CD4-positive, alpha-beta T cell treated with Interleukin-15 for 4 hours (primary cell): ENCODE measurements at places on chromosomes 4 and X.

DNA sequence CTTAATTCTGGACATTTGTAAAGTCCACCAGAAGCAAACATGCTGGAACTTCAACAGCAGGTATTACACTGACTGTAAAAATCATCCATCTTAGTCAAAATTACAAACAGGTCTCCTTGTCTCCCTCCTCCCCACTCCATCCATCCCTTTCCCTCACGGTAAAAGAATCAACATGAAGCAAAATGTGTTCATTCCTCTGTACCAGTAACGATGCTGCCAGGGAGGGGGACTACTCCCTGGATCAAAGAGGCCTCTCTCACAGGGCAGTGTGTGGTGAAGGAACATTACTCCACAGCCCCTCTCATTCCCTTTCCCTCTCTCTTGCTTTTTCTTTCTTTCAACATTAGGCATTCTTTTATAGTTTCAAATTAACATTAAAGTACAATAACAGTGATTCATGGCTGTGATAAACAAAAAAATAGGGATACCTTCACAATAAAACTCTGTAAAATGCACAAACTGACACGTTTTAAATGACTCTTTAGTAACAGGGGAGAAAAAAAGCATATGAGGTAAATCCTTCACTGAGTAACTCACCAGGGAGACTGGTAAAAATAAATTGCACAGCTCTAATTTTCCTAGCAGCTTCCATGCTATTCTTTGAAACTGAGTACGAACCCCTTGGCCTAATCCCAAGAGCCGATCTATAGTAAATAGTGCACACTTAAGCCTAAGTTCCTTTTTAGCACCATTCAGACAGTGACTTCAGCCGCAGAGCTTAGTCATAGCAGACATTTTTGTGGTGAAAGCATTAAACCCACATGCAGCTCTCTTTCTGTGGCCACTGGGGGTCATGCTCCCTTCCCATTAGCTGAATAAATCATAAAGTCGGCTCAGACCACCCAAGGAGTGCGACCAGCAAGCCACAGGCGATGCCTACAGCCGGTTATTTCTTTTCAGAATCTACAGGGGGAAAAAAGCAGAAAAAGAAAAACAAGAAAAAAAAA, 215.6 kb upstream of the GYPA start:
- no peak for DNase-seq

- no peak for DNase-seq
These were observed 28.8 kb upstream of the RHOH start for GRCh38 chr4:40168070-40168469.

GRCh38 chr4:163493643-163494359, 689 bp upstream of the TMA16 start:
- no peak for DNase-seq

GRCh38 chr4:7280926-7281690, 88.8 kb downstream of the SORCS2 start:
- DNase-seq, result no peak

- no peak for DNase-seq
These were observed 84.7 kb downstream of the DCTD start for GRCh38 chr4:182832352-182833120.

DNA sequence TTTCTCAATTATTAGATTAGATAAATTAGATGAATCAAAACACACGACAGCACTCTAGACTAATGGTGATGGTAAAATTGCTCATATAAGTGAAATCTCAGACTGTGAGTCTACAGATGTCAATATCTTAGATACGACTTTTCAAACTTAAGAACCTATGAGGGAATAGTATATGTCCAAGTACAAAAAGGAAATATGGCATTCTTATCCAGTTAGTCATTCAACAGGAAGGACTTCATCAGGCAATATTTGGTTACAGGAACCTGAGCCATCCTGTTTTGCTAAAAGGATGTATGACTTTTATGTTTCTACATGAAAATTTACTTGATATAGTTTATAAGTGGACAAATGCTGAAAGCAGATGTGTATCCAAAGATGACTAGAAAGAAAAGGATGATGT, 107.0 kb downstream of the CT47B1 start:
- no peak for DNase-seq

- no peak for DNase-seq
These were observed 994.9 kb upstream of the SLIT2 start for GRCh38 chr4:19256823-19257222.

DNA sequence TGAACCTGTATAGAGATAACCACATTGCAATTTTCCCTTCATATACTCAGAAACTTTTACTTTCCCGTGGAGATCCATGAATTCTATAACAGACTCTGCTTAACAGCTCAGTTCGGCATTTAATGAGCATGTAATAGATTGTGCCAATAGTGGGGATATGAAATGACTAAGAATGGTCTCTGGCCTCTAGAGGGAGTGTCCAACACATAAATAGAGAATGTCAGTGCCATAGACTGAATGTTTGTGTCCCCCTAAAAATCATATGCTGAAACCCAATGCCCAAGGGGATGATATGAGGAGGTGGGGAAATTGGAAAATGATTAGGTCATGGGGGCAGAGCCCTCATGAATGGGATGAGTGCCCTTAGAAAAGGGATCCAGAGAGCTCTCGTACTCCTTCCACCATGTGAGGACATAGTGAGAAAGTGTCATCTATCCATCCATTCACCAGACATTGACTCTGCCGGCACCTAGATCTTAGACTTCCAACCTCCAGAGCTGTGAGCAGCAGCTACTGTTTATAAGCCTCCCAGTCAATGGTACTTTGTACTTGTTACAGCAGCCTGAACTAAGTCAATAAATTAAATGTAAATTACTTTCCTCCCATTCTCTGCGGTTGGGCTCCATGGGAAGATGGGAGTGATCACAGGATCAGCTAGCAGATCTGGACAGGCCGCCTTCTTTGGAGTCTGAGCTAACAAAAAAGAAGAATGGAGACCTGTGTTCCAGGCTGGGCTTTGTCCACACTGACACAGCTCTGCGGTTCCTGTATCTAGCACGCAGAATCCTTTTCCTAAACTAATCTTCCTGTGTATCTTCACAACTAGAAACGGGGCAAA, 28.1 kb upstream of the HPSE start:
- no peak for DNase-seq

GRCh38 chr4:76199664-76200211, 13.9 kb downstream of the SCARB2 start:
- DNase-seq, result no peak

DNA sequence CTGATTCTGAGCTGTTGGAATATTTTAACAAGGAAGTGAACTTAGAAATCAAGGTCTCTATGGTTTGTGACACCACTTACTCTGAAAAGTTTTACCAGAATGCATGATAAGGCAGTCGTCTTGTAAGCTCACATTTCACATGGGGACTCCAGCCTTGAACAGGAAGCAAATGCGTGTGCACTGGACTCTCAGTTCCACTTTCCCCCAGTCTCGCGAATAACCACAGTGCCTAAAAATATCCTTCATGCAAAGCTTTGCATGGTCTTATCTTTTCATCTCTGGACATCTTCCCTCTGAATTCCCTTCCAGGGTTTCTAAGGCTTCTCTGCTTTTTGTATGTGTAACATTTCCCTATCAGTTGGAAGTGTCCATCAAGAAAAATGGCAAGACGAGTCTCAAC, 581.8 kb downstream of the NLGN4X start:
- DNase-seq, result no peak

GRCh38 chr4:76951672-76952010, 2.1 kb downstream of the SEPTIN11 start:
- no peak for DNase-seq

- DNase-seq, result no peak
These were observed 236.2 kb downstream of the FRAS1 start for GRCh38 chr4:78293348-78293747.

DNA sequence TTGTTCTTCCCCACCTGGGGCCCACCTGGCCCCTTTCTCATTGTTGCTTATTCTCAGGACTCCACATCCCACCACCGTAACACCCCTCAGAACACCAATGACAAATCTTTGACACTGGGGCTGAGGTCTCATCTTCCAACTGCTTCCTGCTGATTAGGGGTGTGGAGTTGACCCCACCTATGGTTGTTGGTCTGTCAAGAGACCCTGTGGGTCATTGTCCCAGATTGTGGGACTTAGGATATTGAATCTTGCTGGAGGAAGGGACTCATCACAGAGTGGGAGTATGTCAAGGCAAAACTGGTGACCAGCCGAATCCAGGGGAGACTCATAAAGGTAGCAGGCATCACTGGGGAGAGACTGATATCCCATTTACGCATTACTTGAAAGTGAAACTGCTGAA, 140.2 kb upstream of the PLAC1 start:
- DNase-seq, result no peak

- no peak for DNase-seq
These were observed 147.6 kb upstream of the EOLA2 start for GRCh38 chrX:150085881-150086280.

DNA sequence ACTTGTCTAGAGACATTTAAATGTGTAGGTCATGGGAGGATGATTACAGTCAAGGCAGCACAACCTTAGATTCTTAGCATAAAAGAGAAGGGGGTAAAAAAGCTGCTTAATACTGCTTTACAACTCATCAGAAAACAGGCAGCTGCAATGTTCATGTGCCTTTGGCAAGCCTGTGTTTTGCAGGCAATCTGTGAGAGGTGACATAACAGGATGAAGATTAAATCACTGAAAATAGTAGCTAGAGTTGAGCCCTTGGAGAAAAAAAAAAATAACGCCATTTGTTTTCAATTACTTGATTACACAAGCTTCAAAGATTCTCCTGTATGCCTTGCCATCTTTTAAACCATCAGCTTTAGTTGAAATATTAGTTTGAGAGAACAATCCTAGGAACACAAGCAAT, 847.6 kb upstream of the LCORL start:
- no peak for DNase-seq

GRCh38 chr4:108036213-108036612, 46.5 kb downstream of the HADH start:
- DNase-seq, result peak; percentile 62

GRCh38 chr4:137122876-137123275, 409.4 kb downstream of the PCDH18 start:
- no peak for DNase-seq

- DNase-seq, result no peak
These were observed 419.5 kb upstream of the ATOH1 start for GRCh38 chr4:93409035-93409434.

GRCh38 chr4:73205482-73205881, 53.1 kb downstream of the ANKRD17 start:
- no peak for DNase-seq

GRCh38 chr4:67853336-67853735, 30.5 kb downstream of the TMPRSS11D start:
- DNase-seq, result no peak

GRCh38 chr4:26081795-26082498, 167.9 kb downstream of the SMIM20 start:
- peak; percentile 64 for DNase-seq

DNA sequence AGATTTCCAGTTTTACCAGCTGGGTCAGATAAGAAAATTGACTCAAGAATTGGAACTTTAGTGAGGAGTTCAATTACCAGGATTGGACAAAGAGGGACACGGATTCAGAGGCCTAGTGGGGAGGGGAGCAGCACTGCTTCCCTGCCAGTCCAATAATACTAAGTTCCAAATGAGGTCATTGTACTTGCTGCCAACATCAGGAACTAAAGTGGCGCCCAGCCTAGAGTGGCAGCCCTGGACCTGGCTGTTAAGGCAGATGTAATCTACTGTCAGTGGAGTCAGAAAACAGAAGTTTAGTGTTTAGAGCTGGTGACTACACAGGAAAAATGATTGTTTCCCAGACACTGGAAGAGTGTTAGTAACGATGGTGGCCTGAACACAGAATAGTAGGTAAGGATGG, 42.7 kb upstream of the RAPGEF2 start:
- DNase-seq, result no peak

GRCh38 chr4:118816538-118817177, 19.3 kb downstream of the SEC24D start:
- no peak for DNase-seq

- peak; percentile 43 for DNase-seq
These were observed 19.1 kb upstream of the TEX13B start for GRCh38 chrX:108001218-108001814.

DNA sequence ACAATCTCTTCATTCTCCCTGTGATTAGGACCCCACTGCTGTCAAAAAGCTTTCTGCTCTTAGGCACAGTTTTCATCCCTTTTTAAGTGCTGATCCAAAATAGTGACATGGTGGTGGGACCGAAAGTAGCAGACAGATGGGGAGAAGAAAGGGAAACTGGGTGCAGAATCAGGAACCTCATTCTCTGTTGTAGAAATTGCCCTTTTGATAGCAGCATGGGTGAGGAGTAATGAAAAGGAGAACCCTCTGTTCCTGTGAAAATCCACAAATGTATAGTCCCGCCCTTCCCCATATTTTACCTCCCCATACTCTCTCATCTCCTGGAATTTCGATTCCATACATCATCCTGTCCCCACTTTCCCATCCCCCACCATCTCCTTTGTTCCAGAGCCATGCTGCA, 126.5 kb downstream of the STIM2 start:
- DNase-seq, result no peak

DNA sequence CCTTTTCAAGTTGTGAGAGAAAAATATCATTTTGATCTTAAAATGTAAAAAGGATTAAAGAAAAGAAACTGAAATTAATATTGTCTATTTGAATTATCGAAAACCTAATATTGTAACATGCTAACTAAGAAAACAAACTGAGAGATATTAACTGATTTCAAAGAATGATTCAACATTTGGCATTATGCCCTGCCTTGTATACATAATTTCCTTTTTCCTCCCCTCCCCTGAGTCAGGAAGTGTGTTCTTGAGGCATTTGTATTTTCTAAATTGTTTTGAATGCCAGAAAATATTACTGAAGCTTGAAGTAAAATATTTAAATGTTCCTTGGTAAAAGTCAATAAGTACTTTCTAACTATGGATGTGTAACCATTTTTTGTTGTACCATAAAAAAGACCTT, 49.4 kb downstream of the RPS6KA3 start:
- DNase-seq, result peak; percentile 32
